H7 (cell line): ENCODE measurements at places on chromosomes 5 and 9. TPM values are rescaled to one million over a fixed set of nuclear protein-coding genes. Genes with fewer than 3 reads are reported as not detected.
A peak's percentile ranks its signal among the peaks of the same experiment; 100 is the strongest.

GRCh38 chr5:180988016-180988415 lies 630 bp upstream of the BTNL3 start:
- no peak for DNase-seq

DNA sequence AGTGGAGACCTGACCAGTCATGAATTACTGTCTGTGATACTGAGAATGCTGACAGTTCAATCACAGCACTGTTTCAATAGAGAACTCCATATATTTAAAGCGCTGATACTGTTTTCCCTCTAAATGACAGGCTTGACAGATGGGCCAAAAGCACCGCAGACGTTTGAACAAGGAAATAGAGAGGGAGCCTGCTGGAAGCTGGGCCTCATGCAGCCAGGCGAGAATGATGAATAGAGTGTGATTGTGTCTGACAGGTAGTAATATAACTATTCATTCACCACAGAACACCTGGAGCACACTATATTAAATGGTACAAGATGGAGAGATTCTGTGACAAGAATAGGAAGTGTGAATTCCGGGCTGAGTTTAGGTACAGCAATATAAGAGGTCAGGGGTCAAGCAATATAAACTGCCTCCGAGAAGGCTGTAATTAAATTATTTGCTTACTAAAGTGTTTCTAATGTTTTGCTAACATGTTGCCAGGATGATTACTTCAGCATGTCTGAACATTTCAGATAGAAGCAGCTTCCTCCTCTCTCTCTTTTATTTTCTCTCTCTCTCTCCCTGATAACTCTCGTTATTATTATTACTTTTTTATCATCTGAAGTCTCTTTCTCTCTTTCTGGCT lies 297.7 kb downstream of the CSNK1G3 start:
- no peak for DNase-seq

DNA sequence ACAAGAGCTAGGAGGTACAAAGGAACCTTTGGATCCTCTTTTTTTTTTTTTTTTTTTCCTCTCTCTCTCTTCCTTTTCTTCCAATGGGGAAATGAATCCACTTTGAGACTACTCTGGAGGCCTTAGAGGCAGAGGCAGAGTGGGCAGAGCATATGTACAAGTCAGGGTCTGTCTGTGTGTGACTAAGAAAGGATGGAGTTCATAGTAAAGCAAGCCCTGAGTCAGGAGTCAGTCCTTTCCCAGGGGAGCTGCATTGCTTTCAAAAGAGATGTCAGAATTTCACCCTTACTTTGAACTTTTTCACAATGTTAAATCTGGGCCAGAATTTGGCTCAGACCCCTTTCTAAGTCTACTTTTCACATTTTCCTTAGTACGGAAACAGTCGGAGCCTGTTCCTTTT lies 792.4 kb upstream of the C9orf72 start:
- peak; percentile 2 for DNase-seq

GRCh38 chr9:133683586-133684120 lies 47.5 kb downstream of the DBH start:
- no peak for DNase-seq

- no peak for DNase-seq
These were observed 2039.9 kb downstream of the EFNA5 start for GRCh38 chr5:105630803-105631202.

DNA sequence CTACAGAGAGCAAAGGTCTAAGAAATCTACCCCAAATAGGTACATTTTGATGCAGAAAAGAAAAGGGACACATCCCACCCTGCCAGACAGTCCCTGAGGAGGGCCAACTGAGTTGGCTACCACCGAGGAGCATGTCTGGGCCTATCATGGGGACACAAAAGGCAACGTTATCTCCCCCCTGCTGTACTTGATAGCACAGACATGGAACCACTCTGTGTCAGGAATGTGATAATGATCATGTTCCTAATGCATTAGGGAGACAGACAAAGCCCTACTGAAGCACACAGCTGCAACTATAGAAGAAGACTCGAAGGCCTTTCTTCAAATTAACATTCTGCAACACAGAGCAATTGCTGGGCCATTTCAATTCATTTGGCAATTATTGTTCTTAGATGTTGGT lies 84.5 kb downstream of the ENC1 start:
- DNase-seq: no peak

DNA sequence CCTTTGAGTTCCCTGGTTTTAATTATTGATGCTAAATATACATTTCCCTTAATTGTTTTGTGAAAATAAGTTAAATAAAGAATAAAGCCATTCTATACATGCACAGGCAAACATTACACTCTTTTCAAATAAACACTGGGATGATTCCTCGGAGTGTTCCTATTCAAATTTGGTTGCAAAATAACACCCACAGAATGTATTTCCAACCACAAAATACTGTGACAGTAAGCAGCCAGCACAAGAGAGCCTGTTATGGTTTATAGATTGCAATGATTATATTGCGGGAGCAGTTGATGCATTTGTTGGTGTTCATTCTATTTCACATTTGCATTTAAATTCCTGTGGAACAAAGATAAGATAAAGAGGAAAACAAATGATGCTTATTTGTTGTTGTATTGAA lies 632.6 kb upstream of the WWC1 start:
- no peak for DNase-seq

DNA sequence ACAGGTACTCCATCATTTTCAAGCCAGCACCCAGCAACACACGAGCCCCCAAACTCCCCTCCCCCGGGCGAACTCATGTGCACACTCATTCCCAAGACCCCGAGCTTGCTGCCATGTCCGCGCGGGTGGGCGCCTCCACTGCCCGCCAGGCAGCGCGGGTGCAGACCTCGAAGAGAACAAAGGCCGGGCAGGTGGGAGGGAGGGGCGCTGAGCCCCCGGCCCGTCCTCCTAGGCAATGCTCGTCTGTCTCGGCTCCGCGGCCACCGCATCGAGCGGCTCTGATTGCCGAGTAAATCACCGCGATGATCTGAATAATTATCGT lies 47.1 kb upstream of the PSD2 start:
- peak; percentile 70 for DNase-seq

DNA sequence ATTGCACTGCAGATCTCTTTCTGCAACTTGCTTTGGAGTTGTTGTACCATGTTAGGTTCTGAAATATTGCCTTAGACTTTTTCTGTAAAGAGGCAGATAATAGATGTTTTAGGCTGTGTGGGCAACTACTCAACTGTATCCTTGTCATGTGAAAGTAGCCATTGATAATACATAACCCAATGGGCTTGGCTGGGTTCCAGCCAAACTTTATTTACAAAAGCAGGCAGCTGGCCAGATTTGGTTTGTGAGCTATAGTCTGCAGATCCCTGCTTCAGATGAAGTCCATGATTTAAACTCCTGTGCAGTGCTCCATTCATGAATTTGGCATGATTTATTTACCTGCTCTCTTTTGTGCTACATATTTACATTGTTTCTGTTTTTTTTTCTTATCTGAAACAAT lies 300.4 kb downstream of the IRX2 start:
- no peak for DNase-seq

DNA sequence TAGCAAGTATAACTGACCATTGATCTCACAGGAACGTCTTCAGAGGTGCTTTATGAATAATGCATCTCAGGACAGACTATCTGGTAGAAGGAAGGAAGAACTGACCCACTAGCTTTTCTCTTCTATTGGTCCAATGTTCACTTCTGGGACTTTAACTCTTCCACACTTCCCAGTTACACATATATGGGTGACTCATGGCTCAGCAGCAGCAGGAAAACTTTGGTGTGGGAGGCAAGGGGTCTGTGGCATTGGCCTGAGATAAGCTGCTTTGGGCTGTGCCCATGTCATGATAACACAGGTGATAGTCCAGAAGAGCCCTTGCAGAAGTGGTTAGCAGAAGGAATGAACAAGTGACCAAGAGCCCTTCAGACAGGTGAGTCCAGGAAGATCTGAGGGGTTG lies 148.8 kb downstream of the RAB3C start:
- DNase-seq: no peak

- no peak for DNase-seq
These were observed 89.3 kb downstream of the JAKMIP2 start for GRCh38 chr5:147693233-147693632.

DNA sequence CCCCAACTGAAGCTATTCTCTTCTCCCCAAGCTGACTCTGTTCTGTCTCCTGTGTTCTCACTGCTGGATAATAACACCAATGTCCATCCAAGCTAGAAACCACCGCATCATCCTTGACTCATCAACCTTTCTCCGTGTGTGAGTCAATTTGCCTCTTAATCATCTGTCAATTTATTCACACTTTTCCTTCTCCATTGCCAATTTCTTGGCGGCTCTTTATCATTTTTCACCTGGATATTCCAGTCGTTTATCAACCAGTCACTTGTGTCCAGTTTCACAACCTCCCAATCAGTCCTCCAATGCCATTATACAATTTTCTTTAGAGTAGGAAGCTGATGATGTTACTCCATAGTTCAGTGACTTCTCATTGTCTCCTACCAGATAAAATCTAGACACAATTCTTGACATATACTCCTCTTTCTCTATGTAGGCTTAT lies 45.4 kb upstream of the LIFR start:
- DNase-seq: no peak

GRCh38 chr5:147479949-147480348 lies 29.9 kb downstream of the DPYSL3 start:
- peak; percentile 41 for DNase-seq

GRCh38 chr9:72415948-72416347 lies 50.9 kb upstream of the ZFAND5 start:
- no peak for DNase-seq

- DNase-seq: no peak
These were observed 186.8 kb upstream of the KLF9 start for GRCh38 chr9:70601000-70601951.

DNA sequence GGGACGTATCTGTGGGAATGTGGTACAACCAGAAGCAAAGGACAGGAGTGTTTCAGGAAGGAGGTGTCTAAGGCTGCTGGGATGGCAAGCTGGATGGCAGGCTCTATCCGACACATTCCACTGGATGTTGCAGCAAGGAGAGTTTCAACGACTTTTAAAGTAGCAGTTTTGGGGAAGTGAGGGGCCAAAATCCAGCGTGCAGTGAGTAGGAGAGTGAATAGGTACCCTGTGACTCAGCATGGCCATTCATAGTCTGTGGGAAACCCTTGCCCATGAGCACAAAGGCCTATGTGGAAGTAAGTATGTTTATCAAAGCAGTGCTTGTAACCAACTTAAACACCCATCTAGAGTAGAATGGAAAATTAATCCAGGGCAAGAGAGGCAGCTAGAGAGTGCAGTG lies 664.7 kb downstream of the ACTL7B start:
- DNase-seq: no peak

DNA sequence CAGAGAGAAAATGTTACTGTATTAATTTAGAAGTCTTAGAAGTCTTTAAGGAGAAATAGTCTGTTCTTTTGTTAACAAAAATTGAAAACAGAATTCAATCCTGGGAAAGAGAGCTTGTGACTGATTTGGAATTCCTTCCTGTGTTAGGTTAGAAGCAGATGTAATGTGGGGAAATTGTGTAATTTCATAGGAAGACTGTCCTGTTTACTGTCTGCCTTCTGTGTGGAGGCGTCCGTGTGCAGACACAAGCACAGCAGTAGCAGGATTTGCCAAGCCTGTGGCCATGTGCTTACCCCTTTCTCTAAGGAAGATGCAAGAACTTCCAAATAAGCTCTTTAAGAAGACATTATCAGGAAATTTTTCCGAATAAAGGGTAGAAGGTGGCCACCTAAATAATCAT lies 36.7 kb upstream of the F2R start:
- no peak for DNase-seq

DNA sequence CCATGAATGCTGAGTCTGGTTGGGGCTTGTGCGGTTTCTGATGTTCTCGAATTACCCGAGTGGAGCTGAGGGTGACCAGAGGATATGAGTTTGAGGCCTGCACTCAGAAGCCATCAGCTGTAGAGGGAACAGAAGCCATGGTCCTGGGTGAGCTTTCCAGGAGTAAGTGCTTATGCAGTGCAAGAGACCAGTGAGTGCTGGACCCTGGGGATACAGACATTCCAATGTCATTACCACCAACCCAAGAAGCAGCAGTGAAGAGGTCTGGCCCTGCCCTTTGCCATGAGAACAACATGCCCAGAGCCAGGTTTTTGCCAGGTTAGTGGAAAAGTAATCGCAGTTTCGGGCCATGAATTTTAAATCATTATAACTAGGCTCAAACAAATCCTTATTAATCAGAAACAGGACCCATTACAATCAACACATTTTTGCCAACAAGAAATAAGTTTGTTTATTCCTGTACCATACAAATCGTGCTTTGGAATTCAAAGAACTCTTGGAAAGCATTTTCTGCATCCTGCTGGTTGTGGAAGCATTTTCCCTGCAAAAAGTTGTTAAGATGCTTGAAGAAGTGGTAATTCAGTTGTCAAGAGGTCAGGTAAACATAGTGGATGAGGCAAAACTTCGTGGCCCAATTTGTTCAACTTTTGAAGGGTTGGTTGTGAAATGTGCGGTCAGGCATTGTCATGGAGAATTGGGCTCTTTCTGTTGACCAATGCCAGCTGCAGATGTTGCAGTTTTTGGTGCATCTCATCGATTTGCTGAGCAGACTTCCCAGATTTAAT lies 154.6 kb downstream of the SYK start:
- DNase-seq: no peak

- no peak for DNase-seq
These were observed 47.8 kb downstream of the RETREG1 start for GRCh38 chr5:16568875-16569580.

- DNase-seq: no peak
These were observed 18.4 kb upstream of the ALDOB start for GRCh38 chr9:101453776-101454570.

GRCh38 chr9:38227061-38227540 lies 158.1 kb upstream of the SHB start:
- peak; percentile 84 for DNase-seq

GRCh38 chr9:130741831-130742449 lies 48.4 kb downstream of the EXOSC2 start:
- DNase-seq: no peak

DNA sequence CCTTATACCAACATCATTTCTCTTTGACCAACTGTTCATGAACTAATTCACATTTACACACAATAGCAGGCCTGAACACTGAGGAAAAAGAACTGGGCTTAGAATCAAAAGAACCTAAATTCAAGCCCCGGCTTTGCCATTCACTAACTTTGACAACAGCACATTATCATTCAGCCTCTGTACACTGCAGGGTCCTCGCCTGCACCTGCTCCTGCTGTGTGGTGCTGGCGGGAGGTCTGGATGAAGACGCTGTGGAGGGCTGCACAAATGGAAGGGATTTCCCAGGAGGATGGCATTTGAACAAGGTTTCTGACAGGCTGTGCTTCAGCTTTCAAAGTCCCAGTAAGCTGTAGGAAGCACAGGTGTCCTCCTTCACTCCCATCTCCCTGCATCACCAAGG lies 151.2 kb downstream of the ZDHHC21 start:
- DNase-seq: peak; percentile 52

- DNase-seq: no peak
These were observed 16.6 kb upstream of the WHRN start for GRCh38 chr9:114521846-114522245.

GRCh38 chr9:69955536-69956355 lies 87.9 kb upstream of the MAMDC2 start:
- no peak for DNase-seq

- DNase-seq: no peak
These were observed 20.5 kb downstream of the RGMB start for GRCh38 chr5:98794001-98794400.

IFNE gene
- not detected in 2 replicates for total RNA-seq

LRRC70 gene
- total RNA-seq: 0.55 and 1.7 TPM in 2 replicates

SLC27A6 gene
- total RNA-seq: 0.78 and 0.83 TPM in 2 replicates

CDC20B gene
- total RNA-seq: not detected in 2 replicates

BAAT gene
- 0.10 TPM in 1 of 2 replicates, not detected in the other for total RNA-seq

MYMK gene
- not detected in 2 replicates for total RNA-seq

COL5A1 gene
- 10.1 and 11.3 TPM in 2 replicates for total RNA-seq

DMRT3 gene
- total RNA-seq: not detected in 2 replicates

SCGB3A2 gene
- 42.0 and 51.2 TPM in 2 replicates for total RNA-seq

RIC1 gene
- total RNA-seq: 19.9 and 20.9 TPM in 2 replicates

CXXC5 gene
- total RNA-seq: 150 and 154 TPM in 2 replicates

GDF9 gene
- total RNA-seq: 0.22 and 0.24 TPM in 2 replicates

TLR4 gene
- 0.07 TPM in 1 of 2 replicates, not detected in the other for total RNA-seq

PRUNE2 gene
- total RNA-seq: 1.7 and 3.3 TPM in 2 replicates

PCA3 gene
- total RNA-seq: not detected in 2 replicates
